ENCODE measurements at places on chromosomes 6 and 20.

GRCh38 chr6:89611666-89612065, 26.9 kb downstream of the LYRM2 start:
- DNase-seq = no peak

DNA sequence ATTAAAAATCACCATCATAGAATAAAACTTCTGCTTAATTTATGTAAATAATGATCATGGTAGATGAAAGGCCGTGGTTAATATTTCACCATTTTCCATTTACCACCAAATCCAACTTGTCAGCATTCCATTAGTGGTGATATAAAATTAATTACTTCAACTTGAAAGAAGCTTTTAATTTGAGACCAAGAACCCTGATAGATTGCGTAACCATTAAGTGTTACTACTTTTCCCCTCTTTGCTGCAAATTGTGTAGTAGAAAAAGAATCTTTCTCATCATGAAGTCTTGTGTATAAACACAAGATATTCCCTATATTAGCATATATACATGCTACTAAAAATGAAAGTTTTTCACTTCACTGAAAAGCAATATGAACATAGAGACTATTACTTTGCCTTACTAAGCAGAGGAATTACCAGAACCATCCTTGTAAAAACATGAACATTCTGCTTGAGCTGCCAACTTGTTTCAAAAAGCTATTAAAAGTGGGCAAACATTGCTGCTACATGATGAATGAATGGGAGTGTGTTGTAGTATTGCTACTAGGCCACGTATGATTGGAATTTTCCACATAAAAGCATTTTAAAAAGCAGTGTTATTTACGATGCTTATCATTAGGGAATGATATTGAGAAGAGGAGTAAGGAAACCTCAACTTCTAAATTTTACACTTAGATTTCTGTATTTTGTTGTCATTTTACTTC, 35.0 kb downstream of the STX11 start:
- no peak for DNase-seq

GRCh38 chr6:76633259-76633658, 560.8 kb upstream of the IMPG1 start:
- DNase-seq = no peak

GRCh38 chr20:51810155-51811041, 8.1 kb upstream of the SALL4 start:
- no peak for DNase-seq

DNA sequence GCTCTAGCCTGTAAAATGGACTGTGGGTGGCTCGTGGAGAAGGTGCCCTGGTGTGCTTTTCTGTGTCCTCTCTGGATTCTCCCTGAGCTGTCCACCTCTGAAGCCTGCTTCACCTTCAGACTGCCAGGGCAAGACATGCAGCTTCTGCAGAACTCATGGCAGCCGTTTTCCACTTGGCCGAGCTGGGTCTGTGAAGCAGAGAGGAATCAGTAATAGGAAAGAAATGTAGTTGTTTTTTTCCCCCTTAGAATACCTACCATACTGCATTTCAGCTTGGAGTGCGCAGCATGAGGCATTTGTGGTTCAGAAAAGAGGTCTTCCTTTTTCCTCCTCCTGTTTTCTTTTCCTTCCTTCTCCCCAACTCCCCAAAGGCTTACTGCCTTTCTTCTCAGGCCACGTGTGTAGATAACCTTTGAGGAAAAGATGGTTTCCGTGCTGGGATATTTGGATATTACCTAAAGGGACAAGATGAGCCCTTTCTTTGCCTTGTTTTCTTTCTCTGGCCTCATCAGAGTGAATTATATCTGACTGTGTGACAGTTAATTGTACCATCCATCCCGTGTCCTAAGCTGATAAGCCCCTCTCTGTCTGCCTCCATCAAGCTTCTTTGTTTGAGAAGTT, 39.4 kb downstream of the RREB1 start:
- DNase-seq = no peak

DNA sequence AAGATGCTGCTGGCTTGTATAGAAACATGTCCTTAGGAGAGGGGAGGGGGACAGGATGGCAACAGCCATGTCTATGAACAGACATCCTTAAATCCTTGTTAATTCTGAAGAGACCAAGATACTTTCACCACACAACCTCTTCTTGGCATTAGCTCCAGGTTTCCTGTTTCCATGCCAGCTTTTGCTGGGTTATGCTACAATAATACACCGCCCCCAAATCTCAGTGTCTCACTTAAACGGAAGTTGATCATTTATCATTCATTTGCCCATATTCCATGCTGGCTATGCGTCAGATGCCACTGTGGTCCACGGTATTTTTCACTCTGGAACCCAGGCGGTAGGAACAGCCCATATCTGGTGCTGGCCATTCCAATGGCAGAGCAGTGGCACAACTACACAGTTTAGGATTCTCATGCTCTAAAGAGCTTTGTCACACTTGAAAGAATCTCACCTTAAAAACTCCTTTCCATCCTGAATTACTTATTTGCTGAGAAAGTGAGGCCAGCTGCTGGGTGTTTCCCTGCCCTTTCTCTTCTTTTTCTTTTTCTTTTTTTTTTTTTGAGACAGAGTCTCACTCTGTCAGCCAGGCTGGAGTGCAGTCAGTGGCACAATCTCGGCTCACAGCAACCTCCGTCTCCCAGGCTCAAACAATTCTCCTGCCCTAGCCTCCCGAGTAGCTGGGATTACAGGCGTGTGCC, 3.7 kb upstream of the RNASET2 start:
- DNase-seq = no peak

DNA sequence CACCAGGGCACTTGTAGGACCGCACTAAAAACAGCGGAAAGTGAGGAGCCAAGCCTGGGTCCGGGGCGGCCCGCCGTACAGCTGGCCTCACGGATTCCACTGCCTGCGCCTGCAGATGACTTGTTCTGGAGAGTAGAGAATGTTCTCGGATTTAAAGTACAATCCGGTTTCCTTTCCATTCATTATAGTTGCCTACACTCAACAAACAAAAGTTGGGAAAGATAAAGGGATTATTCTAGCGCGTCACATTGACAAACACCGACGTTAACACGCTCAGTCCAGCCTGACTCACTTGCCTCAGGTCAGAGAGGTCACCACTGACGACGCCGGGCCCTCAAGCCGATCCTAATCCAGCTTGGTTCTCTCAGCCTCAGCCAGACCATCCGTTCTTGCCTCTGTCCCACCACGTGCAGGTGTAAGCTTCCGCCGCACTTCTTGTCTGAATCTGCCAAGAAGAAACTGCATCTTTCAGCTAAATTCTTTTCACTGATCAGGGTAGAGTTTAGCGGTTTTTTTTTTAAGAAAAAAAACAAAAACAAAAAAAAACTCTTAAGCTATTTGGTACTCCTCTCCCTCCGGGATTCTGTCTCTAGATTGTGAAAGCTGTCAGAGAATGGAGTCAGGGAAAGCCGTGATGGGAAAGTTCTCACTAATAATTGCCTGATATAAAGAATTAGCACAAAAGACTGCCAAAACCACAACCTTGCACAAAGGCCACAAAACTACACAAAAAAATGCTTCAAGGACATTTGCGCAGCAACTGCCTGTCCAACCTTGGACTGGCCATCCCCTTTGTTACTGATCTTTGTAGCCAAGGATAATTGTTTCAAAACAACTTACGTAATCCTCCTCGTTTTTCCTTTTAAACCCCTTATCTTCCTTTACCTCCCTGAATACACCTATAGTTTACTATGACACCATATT, 1.1 kb upstream of the PHF10 start:
- DNase-seq = no peak

- peak; percentile 38 for DNase-seq
Measured at GRCh38 chr6:12060780-12061609, 48.9 kb downstream of the HIVEP1 start.

DNA sequence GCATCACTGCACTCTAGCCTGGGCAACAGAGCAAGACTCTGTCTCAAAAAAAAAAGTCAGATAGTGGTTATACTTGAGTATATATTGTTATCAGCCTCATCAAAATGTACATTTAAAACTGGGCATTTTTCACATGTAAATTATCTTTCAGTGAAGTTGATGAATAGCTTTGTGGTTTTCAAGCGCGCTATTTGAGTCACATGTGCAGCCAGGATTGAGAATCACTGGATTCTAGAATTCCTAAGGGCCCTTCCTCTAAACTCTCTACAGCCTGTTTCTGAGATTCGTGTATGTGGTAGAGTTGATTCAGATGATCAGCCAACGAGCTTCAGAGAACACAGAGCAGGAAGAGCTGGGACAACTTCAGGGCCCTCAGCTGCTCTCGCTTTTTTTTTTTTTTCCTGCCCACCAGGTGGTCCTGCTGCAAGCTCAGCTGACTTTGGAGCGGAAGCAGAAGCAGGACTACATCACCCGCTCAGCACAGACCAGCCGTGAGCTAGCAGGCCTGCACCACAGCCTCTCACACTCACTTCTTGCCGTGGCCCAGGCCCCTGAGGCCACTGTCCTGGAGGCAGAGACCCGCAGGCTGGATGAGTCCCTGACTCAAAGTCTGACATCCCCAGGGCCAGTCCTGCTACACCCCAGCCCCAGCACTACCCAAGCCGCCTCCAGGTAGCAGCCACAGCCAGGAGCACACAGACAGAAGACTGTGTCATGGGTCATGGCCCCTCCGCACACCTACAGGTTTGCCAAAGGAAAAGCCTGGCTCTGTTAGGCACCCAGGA, 18.3 kb downstream of the C20orf173 start:
- DNase-seq = no peak

- DNase-seq = no peak
Measured at GRCh38 chr20:47988676-47989075, 203.4 kb upstream of the SULF2 start.

GRCh38 chr6:46465294-46466165, 25.7 kb downstream of the RCAN2 start:
- no peak for DNase-seq

Data from stimulated activated CD8-positive, alpha-beta memory T cell treated with anti-CD3 and anti-CD28 coated beads, Interleukin-4, amount 100 ng/mL, for 1 hour (primary cell).